ENCODE measurements at places on chromosomes 5 and 9.

DNA sequence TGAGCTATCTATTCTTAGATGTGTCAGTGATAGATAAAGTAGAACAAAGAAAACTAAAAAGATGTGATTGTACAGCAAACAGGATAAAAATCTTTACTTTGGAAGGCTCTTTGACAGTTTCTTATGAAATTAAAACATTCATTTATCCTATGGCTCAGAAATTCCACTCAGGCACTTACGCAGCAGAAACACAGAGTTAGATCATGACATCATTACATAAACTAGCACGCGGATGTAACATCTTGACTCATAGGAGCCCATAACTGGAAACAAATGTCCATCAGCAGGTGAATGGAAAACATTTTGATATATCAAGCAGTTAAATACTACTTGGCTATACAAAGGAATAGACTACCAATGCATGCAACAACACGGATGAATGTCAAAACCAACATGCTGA, 45.3 kb downstream of the ICE1 start:
- DNase-seq: no peak

DNA sequence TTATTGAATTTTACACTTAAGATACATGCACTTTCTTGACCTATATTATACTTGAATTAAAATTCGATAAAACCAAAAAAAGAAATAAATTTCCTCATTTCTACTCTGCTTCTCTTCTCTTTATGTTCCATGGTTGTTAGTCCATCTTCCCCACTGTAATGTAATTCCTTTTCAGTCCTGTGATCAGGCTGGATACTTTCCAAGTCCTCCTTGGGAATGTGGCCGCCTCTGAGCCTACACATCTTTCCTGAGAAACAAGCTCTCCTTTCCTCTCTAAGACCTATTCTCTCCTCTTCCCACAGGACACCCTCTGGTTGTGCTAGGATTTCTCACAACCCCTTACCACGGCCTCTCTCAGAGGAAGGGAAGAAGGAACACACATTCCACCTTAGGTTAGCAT, 285.1 kb downstream of the DNAH5 start:
- DNase-seq: no peak

DNA sequence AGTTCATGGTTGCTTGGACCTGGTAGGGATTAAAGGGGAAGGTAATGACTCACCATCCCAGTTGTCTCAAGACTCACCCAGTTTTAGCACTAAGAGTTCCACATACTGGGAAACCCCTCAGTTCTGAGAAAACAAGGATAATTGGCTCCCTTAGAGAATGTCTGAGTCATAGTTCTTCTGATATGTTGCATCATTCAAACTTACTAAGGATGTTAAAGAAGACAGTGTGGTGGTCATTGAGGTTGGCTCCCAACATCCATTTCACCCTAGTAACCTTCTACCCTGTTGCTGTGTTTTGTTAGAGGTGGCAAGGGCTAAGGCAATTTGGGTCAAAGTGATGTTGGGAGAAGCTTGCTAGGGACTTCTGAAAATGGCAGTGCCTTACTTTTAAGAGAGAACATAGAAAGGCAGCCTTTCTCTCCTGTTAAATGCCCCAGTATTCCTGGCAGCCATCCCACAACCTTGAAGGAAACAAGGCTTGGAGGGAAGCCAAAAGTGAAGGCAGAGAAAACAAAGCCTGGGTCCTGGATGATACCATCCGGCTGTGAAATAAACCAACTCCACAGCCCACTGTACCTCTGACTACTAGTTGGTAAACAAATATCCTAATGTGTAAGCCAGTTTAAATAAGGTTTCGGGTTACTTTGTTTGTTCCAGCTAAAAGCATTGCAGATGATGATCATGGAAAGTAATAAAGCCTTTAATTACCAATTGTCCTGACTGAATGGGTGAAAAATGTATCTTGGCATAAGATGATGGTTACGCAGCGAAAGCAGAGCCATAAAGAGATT, 80.4 kb upstream of the ADAMTSL1 start:
- peak; percentile 47 for DNase-seq

DNA sequence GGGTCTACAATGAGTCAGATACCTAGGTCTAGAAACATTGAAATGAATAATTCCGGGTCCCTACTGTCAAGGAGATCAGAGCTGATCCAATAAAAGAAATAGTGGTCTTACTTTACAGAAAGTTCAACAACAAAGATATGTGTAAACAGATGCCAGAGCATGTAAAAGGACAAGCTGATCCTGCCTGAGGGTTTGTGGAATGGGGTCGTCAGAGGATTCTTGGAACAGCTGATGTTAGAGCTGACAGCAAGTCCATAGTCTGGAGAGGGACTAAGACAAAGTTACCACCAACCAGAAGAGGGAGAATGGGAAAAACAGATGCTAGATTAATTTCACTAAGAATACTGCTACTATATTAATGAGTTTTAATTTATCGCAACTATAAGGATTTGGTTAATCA, 71.5 kb downstream of the FREM1 start:
- DNase-seq: no peak

GRCh38 chr5:78076351-78076750, 218.1 kb downstream of the AP3B1 start:
- DNase-seq: no peak

Data from globus pallidus (tissue), 1 donor.